ENCODE measurements at places on chromosomes 6 and 20.

DNA sequence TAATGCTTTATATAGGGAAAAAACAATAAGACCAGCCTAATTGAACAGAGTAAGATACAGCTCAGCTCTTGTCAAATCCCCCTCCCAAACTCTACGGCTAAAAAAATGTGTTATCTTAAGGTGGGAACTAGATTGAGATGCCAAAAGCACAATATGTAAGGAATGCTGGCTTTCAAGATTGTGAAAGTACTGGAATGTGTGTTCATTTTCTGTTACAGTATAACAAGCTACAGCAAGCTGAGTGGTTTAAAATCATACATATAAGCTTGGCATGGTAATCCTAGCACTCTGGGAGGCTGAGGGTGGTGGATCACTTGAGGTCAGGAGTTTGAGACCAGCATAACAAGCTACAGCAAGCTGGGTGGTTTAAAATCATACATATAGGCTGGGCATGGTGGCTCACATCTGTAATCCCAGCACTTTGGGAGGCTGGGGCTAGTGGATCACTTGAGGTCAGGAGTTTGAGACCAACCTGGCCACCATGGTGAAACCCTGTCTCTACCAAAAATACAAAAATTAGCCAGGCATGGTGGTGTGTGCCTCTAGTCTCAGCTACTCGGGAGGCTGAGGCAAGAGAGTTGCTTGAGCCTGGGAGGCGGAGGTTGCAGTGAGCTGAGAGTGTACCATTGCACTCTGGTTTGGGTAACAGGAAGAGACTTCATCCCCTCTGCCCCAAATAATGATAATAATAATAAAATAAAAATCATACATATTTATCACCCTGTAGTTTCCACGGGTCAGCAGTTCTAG is 297.7 kb downstream of the DOK5 start:
- no peak for DNase-seq

DNA sequence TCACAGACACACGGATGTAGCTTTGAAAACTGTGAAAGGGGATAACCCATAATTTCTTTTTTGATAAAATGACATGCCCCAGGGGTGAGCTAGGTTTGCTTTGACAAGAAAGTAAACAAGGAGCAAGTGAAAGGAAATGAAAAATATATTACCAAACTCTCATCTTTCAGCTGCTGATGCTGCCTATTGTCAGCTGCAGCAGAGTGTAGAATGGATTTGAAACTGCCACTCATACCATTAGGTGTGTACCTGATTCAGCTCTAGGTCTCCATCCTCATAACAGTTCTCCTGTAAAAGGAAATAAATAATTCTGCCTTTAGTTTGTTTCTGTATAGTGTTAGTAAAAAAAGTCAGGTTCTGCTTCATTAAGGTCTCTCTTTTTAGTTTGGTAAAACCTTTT is 415.1 kb upstream of the MARCKS start:
- no peak for DNase-seq

GRCh38 chr6:38220069-38220723 is 400.7 kb downstream of the ZFAND3 start:
- DNase-seq: no peak

- no peak for DNase-seq
Measured at GRCh38 chr6:135449246-135449645, 48.3 kb downstream of the AHI1 start.

DNA sequence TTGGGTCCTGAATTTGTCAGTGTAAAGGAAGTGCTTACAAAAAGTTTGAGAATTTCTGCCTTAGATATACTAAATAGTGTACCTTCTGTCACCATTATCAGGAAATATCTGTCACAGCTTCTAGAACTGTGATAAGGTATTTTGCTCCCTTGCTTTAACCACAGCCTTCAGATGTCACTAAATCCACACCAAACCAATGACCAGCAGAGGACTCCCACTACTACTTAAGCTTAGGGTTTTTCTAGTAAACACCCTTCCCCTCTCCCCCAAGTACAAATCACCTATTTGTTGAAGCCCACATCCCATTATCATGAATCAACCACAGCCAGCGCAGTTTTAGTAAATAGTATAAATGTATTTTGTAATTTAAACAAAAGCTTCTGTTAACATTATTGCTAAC is 8.6 kb upstream of the JPH2 start:
- DNase-seq: no peak

GRCh38 chr6:90369651-90370050 is 73.0 kb upstream of the BACH2 start:
- no peak for DNase-seq

GRCh38 chr6:39891976-39892375 is 42.3 kb downstream of the MOCS1 start:
- DNase-seq: no peak

GRCh38 chr6:9628819-9629218 is 786.1 kb downstream of the TFAP2A start:
- no peak for DNase-seq

- DNase-seq: no peak
Measured at GRCh38 chr6:45806172-45806571, 209.5 kb downstream of the CLIC5 start.

DNA sequence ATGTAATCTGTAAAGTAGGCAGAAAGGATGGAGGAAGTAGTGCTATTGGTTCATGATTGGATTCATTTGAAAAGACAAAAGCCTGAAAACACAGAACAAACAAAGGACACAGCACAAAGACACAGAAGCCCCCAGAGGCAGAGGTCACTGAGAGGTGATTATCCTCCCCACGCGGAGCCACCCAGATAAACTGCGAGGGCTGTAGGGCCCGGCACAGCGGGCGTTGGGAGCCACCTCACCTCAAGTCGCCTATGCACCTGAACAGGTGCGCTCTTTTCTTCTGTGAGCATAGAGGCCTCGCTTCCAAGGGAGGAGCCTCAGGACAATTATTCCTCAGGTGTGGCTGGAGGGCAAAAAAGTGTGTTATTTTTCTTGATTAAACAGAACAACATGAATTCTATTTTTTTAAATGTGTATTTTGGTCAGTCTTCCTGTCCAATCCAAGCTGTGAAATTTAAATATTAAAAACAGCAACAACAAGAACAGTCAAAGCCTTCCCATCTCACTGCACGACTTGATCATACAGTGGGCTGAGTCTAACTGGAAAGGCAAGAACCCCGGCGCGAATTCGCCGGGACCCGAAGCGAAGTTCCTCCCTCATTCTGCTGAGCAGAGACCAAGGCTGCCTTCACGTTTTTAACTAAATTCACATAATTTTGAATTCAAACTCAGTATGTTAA is 205.3 kb downstream of the THBS2 start:
- no peak for DNase-seq

DNA sequence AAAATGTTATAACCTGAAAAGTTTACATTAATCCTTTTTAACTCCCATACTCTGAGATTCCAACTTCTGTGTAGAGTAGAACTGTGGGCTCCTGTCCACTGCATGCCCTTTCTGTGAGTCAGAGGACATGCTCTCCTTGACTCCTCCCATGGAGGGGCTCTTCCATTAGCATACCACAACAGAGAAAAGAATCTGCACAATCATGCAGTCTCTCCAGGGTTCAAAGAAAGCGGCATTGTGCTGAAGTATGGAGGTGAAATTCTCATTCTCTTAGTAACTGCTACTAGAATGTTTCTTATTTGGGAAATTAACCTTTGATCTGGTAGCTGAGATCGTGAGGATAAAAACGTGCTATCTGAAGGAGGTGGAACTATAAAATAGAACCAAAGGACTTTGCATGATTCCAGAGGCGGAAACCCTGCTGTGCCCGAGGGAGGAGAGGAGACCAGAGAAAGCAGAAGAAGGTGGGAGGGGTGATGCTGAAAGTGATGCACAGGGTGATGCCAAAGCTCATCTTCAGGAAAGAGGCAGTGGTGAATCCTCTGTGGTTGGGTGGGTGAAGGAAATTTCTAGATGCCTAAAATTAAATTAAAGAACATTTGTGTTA is 202.2 kb upstream of the PCSK2 start:
- no peak for DNase-seq

GRCh38 chr6:13304101-13304500 is 24.2 kb downstream of the TBC1D7 start:
- DNase-seq: no peak

DNA sequence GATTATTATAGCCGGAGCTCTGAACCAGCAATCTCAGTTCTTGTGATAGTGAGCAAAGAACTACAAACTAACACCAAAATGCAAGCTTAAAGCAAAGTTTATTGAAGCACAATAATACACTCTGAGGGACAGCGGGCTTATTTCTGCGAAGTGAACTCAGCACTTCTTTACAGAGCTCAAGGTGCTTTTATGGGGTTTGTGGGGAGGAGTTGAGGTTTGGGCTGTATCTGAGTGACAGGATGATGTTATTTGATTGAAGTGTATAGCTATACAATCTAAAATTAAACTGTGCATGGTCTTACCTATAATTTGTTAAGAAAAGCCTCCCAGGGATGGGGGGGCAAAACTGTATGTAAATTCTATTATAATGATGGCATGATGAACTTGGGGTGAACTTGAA is 1.0 kb upstream of the HFE start:
- DNase-seq: no peak

DNA sequence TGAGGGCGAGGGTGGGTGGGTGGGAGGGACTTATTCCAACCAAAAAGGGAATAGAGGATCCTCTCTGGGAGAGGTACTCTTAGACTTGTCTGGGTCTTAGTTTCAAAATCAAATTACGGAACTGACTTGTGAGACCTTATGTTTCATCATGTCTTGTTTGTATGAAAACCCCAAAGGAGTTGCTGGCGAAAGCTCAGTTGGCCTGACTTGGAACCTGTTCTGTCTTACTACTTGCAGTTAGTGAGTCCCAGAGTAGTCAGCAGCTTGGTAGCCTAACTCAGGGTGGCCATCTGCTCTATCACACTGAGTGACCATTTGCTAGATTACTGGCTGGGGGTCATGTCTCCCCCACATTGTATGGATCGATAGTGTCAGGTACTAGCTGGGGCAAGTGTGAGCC is 114.9 kb upstream of the MOCS1 start:
- no peak for DNase-seq

GRCh38 chr20:2261629-2262028 is 34.2 kb upstream of the TGM3 start:
- DNase-seq: no peak

- no peak for DNase-seq
Measured at GRCh38 chr6:158174514-158174913, 6.4 kb downstream of the GTF2H5 start.

- DNase-seq: no peak
Measured at GRCh38 chr6:64224819-64225218, 589.2 kb downstream of the PHF3 start.

DNA sequence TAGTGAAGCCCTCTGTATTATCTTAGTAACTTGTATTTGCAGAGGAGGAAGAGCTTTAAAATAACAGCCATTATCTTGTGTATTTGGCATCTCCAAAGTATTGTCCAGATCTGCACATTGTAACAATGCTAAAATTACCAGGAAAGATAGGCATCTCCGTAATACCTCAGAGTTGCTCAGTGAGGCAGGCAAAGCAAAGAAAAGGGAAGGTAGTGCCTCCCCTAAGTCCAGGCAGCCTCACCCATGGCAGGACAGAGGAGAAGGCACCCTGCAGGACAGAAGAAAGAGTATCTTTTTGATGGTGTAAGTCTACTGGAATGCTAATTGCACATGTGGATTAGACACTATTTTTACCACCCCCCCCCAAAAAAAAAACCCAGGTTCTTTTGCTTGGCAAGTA is 13.6 kb upstream of the SSTR4 start:
- no peak for DNase-seq

DNA sequence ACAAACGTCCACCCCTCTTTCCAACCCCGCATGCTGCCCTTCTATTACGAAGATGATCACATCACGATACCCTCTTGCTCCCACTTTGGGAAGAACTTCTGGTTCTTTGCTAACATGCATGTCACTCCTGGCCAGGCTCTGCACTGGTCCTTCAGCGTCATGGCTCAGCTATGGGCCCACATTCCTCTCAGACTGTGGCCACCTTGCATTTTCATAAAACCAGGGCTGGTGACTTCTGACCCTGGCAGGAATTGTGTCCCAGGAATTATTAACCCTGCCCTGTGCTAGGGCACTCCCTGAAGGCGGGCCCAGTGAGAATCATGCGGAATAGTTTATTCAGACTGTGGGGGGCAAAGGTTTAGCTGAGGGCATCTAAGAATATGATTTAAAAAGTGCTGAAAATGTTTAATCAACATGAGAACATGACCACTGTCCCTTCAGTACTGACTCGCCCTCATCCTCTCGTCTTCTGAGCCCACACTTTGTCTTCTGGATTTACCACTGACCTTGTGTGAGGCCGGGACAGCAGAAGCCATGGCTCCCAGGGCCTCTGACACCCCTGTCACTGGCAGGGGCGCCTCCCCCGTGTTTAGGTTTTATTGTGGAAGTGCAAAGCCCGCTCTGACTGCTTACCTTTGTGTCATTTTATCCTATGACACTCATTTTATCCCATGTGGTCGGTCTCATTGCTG is 38.1 kb upstream of the THBS2 start:
- no peak for DNase-seq

- DNase-seq: no peak
Measured at GRCh38 chr6:14440215-14440910, 322.8 kb downstream of the CD83 start.

- DNase-seq: no peak
Measured at GRCh38 chr6:157812425-157813171, 10.4 kb upstream of the SNX9 start.

- no peak for DNase-seq
Measured at GRCh38 chr6:141244366-141244765, 888.4 kb upstream of the GJE1 start.

DNA sequence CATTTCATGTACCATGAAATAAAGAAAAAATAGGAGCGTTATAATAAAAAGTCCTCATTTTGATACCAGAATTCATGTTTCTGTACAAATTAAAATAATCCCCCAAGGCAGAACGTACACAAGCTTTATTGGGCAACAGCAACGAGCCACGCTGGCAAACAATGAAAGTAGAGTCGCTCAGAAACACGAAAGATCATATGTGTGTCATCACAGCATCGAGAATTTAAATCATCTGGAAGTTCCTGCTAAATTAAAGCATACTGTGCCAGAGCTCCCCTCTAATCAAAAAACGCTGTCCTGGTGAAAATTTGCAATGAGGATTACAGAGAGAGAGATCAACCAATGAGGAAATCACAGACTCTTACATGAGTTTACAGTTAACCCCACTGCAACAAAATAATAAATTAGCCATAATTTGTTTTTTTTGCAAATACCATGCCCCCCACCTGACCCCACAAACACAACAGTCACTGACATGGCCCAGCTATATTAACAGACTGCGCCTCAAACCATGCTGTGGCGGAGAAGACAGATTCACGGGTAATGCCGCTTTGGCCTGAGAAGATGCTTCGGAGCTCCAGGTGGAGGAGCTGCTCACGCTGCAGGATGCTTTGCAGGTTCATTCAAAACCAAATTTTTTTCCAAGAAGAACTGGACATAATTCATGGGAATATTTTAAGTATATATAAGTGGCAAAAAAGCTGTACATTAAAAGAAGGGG is 54.3 kb upstream of the NFATC2 start:
- DNase-seq: no peak

- DNase-seq: no peak
Measured at GRCh38 chr6:88134575-88134974, 31.6 kb downstream of the CNR1 start.

Data from sigmoid colon (tissue), 7 donors.